NCI-H1694 treated with DMSO at 0.1 percent for 48 hours (cell line): ENCODE measurements at places on chromosomes 12 and 14.

DNA sequence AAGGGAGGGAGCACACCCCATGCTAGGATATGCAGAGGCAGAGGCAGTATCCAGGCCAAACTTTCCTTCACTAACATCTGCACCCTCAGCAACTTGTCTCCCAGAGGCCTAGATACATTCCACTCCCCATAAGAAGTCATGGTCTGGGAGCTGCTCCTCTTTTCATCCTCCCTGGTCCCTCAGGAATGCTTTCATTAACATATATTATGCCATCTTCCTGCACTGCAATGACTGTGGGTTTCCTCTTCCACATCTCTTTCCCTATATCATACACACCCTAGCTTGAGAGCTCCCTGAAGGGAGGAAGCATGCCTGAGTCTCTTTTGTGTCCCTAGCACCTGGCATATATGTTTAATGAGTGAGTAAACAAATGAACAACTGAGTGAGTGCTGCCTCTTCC lies 8.6 kb downstream of the DDN start:
- no peak for DNase-seq

DNA sequence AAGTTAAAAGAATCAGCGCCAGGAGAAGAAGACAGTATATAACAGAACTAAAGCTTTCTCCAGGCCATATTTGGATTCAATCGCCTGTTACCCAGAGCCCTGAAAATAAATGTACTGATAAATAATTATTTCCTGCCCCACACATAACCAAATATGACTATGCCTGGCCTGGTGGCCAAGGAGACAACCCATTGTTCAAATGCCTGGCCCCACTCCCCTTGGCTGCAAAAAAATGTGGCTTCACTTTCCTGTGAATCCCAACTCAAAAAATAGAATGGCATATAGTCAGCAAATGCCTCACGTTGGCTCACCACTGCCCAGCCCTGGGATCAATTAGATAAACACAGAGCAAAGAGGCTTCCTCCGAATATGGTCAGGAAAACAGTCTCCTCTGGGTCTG lies 472.1 kb downstream of the BCL11B start:
- no peak for DNase-seq

DNA sequence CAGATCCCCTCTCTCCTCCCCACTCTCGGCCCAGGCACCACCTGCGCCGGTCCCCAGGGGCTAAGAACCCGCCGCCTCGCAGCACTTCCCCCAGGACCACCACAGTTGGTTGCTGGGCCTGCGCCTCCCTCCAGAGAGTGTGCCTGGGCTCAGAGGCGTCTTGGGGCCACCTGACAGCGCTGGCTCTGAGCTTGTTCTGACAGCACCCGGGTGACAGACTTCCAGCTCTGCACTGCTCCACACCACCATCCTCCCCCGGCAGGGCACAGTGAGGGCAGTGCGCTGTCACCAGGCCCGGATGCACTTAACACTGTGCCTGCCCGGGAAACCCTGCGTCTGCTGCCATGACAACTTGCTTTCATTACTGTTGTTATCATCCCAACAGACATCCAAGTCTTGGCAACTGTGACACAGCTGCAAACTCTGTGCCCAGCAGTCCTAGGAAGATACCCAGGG lies 6.6 kb downstream of the BRF1 start:
- DNase-seq: peak; percentile 58

DNA sequence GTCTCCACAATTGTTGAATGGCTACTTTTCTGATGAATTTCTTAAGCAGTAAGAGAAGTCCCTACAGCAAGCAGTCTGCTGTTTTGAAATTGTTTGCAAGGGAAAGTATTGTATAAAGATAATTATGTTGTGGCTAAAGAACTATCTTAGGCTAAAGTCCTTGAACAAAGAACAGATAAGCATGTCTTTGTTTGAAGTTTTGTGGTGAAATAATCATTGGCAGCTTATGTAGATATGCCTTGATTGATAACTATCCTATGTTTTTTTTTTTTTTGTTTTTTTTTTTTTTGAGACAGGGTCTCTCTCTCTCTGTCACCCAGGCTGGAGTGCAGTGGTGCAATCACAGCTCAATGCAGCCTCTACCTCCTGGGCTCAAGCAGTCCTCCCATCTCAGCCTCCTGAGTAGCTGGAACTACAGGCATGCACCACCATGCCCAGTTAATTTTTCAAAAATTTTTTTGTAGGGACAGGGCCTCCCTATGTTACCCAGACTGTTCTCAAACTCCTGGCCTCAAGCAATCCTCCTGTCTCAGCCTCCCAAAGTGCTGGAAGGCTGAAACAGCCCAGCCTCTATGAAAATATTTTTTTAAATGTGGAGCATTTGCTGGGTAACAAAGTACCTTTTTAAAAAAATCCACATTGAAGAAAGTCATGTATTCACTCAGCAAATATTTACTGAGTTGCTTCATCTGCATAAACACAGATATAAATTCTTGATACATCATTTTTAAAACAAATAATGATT lies 80.8 kb downstream of the LLPH start:
- DNase-seq: no peak

DNA sequence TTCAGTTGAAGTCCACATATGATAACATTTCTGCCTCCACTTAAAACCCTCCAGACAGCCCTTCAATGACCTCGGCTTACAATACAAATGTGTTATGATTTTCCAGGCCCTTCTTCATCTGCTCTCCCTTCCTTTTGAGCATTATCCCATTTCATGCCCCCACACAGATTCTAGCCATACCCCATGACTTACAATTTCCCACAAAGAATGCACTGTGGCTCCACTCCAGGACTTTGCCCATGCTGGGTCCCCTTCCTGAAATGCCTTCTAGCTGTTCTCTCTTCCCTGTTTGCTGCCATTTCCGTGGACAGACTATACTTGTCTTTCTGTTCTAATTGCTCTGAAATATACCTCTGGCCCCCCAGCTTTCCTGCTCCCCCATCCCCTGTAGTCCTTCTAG lies 963.2 kb downstream of the DIO2 start:
- no peak for DNase-seq

DNA sequence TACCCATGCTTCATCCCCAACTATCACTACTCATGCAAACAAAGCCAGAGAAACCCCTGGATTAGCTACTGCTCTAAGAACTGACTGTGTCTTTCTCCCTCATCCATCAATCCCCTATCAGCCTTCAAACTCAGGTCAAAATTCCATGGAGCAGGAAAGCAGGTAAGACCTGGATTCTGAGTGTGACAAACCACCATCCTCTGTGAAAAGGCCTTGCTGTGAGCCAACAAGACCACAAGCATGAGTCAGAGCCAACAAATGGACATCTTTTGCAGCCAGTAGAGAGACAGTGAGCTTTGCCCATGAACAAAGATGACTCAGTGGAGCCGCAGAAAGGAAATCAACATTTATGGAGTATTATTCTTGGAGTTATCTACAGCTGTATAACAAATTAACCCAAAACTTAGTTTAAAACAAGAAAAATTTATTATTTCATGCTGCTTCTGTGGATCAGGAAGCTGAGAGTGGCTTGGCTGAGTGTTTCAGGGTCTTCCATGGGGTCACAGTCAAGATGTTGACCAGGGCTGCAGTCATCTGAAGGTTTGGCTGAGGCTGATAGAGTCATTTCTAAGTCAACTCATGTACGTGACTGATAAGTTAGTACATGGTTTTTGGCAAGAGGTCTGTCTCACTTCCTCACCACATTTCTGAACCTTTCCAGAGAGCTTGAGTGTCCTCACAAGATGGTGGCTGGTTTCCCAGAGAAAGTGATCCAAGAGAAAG lies 61.1 kb downstream of the PITPNM2 start:
- no peak for DNase-seq
